CD4-positive, alpha-beta T cell treated with Interleukin-17A for 1 hour (primary cell): ENCODE measurements at places on chromosomes 1 and 21.

- DNase-seq: peak; percentile 44
These were observed 33.3 kb upstream of the TENT5C start for GRCh38 chr1:117572546-117572945.

DNA sequence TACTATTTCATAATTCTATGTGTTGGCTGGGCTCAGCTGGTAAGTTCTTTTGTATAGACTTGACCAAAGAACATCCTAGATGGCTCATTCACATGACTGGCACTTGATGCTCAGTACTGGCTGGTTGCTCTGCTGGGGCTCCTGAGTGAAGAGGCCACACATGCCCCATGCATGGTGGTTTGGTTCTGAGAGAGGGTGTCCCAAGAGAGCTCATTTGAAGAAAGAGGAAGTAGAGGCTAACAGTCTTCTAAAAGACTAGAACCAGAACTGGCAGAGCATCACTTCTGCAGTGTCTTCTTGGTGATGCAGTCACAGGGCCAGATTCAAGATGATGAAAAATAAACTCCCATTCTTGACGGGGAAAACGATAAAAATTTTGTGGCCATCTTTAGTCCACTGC is 5.2 kb upstream of the BACH1 start:
- no peak for DNase-seq

DNA sequence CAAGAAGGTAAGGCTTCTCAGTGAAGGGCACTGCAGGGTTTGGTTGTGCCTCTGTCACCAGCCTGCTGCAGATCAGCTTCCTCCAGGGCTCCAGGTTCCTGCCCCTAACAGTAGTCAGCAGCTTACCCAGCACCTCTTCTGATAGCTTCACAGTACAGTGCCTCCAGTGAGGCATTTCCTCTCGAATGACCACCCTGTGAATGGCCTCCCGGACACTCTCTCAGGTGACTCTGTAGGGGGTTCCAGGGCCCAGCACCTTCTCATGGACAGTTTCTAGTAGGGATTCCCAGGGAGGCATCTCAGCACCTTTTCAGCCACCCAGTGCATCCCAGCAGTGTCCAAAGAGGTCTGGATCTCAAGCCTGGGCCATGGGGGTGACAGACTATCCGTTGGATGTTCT is 28.4 kb downstream of the USP48 start:
- no peak for DNase-seq

DNA sequence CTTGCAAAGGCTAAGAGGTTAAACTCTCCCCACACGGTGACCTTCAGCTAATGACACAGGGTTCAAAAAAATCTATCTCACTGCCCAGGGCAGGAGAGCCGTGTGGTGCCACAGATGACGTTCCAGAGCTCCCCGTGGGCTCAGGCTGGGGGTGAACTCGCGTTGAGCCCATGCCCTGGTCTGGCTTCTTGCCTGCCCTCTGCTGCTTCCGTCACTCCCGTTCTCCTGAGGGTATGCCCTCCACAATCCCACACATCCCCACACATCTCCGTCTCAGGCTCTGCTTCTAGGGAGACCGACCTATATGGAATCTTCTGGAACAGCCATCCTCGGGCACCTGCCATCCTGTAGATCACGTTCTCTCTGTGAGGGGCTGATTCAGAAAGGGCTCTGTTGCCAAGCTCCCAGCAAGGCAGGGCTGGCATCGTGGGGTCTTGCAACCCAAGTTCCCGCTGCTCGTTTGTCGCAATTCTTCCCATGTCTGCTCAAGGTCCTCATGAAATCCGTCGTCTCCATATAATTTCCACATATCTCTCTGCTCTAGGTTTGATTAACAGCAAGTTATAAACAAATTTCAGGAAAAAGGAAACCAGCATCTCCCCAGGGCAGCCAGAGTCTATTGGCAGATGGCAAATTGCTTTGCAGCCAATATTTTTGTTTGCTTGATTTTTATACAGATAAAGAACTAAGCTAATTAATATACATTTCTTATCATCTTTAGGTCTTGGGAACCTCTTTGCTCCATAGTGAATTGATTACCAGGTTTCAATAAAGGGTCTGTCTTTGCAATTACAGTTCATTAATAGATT is 278.2 kb downstream of the PTPRU start:
- DNase-seq: no peak

DNA sequence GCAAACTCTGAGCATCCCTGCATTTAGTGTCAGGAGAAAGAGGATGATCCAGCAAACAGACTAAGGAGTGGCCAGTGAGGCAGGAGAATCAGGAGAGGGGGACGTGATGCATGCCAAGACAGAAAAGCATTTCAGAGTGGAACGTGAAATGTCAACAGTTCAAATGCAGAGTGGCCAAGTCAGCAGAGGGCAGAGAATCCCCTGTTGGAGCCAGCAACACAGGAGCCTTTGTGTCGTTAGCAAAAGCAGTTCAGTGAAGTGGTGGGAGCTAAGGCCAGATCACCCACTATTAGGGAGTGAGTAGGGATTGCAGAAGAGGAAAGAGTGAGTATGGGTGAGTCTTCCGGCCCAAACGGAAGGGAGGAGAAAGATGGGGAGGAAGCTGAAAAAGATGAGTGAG is 6.6 kb upstream of the FCRL6 start:
- DNase-seq: no peak

- DNase-seq: peak; percentile 65
These were observed 9.2 kb downstream of the RPS6KA1 start for GRCh38 chr1:26538480-26539412.

DNA sequence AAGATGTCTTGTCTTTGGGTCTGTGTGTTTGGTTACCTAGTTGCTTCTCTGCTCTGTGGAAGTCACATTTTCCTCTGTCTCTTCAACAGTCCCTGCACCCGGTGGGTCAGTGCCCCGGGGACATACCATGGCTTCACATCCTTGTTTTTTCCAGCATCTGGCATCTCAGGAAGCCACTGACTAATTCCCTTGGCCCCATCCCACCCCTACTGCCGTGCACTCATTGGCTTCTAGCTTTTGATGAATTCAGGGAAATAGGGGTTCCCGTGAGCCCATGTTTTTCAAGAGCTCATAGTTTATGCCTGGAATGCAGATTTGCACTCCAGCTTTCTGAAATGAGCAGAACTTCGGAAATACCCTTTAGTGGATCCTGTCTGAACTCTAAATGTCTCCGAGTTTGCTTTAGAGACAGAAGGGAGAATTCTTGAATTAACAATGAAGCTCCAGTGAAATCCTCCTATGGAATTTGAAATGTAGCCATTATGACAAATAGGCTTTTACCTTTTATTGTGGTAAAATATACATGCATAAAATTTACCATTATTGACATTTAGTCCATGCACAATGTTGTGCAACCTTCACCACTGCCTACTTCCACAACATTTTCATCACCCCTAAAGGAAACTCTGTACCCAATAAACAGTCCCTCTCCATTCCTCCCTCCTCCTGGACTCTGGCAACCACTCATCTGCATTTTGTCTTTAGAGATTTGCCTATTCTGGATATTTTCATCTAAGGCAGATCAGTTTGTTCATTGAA is 67.5 kb downstream of the CLIC6 start:
- no peak for DNase-seq

DNA sequence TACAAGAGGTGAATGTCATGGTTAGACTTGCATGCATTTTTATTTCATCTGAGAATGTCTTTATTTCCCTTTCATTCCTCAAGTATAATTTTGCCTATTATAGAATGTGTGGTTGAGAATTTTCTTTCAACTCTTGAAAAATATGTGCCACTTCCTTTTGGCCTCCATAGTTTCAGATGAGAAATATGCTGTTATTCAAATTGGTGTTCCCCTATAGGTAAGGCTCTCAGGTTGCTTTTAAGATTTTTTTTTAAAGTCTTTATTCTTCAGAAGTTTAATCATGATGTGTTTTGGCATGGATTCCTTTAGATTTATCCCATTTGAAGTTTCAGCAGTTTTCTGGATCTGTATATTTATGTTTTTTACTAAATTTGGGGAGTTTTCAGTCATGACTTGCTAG is 2.1 kb downstream of the MROH7 start:
- DNase-seq: no peak

- DNase-seq: no peak
These were observed 1352.9 kb downstream of the NCAM2 start for GRCh38 chr21:22351076-22351475.

DNA sequence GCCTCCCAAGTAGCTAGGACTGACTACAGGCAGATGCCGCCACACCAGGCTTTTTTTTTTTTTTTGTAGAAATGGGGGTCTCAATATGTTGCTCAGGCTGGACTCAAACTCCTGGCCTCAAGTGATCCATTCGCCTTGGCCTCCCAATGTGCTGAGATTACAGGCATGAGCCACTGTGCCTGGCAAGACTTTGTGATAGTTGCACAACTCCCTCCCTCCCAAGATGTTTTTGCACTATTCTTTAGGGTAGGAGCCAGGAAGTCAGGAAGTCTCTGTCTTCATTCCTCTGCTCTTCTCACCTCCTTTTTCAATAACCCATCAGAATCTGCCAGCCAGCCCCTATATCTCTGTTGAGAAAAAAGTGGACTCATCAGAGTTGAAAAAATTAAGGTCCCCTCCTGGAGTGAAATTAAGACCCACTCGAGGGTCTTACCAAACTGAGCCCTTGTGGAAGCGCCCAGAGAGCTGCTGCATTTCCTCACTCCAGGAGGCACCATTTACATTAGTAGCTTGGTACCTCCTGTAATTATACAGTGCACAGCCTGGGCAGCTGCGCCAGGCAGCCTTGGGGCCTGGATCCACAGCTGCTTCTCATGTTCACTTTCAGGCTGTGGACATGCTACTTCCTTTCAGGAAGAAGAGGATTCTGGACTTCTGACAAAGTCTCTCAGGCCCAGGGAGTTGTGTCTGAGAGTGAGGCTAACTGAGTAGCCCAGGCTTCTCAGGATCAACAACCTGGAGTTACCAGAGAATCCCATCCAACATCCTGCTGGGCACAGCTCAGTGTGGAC is 24.0 kb downstream of the TCEA3 start:
- no peak for DNase-seq

DNA sequence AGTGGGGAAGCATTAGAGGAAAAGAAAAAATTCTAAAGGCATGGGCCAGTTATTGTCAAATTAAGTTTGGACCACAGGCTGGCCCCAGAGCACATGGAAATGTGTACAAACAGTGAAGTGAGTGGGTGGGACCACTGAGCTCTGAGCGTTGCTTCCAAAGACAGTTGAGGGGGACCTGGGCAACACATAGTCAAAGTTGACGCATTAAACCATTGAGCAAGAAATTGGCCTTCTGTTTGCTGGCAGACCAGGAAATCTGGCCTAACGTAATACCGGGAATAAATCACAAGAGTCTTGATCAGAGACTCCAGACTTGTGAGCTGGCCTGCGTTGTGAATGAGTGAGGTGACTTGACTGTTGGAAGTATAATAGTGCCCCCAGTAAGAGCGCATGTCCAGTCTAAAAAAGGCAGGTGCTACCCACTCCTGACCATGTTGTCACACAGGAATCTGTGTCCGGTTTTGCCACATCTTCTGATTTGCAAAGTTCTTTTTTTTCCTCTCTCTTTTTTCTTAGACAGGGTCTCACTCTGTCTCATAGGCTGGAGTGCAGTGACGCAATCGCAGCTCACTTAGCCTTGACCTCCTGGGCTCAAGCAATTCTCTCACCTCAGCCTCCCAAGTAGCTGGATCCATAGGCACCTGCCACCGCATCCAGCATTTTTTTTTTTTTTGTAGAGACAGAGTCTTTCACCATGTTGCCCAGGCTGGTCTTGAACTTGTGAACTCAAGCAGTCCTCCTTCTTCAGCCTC is 10.7 kb downstream of the EPHB2 start:
- DNase-seq: no peak

- DNase-seq: no peak
These were observed 9.3 kb upstream of the VANGL1 start for GRCh38 chr1:115632251-115633026.

GRCh38 chr1:23905461-23906025 is 7.6 kb downstream of the CNR2 start:
- DNase-seq: no peak

DNA sequence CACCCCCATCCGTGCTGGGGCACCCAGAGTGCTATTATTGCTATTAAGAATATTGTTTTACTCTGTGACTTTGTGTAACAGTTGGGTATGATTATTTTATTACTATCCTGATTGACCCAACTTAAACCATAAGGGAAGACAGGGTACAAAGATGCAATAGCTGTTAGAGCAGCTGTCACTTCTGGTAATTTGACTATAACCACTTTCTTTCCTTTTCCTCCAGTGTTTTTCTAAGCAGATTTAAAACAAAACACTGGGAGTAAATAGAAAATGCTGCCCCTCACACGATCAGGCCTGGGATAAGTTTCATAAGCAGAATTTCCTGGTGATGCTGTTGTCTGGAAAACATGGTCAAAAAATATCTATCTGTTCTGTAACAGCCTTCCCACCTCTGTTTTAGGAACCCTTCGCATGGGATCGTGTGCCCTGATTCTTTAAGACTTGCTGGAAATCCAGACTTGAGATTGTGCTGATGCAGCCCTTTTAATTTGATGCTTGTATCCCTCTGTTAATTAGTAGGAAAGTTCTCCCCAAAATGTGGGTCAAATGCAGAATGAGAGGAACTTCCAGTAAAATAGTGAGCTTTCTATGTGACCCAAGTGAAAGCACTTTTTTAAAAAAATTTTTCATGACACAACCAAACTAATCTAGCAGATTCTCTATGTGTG is 165.3 kb downstream of the FMN2 start:
- DNase-seq: no peak

DNA sequence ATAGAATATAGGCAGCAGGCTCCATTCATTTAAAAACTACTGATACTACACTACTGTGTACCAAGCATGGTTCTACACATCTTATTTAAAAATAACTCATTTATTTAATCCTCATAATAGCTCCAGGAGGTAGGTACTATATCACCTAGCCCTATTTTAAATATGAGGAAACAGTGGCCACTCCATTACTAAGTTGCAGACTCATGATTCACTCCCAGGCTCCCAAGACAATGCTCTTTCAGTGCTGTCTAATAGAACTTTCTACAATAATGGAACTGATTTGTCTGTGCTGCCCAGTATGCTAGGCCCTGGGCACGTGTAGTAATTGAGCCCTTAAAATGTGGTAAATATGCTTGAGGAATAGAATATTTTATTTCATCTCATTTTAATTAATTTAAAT is 357.1 kb downstream of the LTN1 start:
- no peak for DNase-seq

- DNase-seq: no peak
These were observed 251.6 kb upstream of the DUSP10 start for GRCh38 chr1:221993444-221993948.

DNA sequence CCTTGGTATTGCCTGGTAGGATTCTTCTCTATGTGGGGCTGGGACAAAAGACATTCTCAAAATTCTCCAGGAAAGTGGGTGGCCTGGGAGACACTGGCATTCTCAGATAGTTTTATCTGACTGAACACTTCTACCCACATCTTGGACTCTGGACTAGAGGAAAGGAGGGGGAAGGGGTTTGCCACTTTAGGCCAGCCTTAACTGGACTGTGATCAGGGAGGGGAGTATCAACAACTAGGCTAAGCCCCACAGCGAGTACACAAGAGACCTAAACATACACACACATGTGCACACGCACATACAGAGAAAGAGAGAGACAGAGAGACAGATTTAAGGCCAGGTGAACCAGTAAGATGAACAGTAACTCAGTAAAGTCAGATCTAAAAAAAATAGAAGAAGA is 1.2 kb upstream of the SEMA6C start:
- no peak for DNase-seq

- DNase-seq: peak; percentile 19
These were observed 41.2 kb downstream of the RRAGC start for GRCh38 chr1:38818175-38818976.

GRCh38 chr1:15719381-15720120 is 16.5 kb upstream of the SLC25A34 start:
- no peak for DNase-seq
